ENCODE measurements at places on chromosomes 2 and 18.
A peak's percentile ranks its signal among the peaks of the same experiment; 100 is the strongest.

DNA sequence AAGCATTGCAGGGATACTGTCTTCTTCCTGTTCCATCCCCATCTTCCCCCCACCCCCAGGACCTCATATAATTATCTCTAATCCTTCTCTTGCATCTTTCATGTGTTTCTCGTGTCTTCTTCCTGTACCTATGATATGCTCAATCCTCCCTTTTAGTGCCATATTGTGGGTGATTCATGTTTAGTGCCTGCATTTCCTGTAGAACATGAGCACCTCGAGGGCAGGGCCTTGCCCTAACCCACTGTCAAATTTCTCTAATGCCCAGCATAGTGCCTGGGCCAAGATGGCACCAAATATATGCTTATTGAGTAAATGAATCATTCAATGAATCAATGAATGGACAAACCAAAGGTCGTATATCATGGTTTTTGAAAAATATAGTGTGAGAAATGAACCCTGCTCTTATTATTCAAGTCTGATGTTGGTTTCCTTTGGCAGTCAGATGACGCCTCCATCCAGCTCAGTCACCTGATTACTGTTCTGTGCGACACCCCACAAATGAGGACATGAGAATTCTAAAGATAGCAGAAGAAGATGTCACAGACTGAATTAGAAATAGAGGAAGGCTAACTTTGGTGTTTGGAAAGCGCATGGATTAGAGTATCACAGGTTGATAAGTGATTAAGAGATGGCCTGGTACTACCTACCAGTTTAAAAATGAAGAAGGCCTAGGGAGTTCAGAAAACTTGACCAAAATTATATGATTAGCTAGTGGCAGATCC lies 278.4 kb downstream of the PRKCE start:
- DNase-seq: no peak

GRCh38 chr2:241561832-241562231 lies 3.3 kb downstream of the BOK start:
- DNase-seq: no peak

DNA sequence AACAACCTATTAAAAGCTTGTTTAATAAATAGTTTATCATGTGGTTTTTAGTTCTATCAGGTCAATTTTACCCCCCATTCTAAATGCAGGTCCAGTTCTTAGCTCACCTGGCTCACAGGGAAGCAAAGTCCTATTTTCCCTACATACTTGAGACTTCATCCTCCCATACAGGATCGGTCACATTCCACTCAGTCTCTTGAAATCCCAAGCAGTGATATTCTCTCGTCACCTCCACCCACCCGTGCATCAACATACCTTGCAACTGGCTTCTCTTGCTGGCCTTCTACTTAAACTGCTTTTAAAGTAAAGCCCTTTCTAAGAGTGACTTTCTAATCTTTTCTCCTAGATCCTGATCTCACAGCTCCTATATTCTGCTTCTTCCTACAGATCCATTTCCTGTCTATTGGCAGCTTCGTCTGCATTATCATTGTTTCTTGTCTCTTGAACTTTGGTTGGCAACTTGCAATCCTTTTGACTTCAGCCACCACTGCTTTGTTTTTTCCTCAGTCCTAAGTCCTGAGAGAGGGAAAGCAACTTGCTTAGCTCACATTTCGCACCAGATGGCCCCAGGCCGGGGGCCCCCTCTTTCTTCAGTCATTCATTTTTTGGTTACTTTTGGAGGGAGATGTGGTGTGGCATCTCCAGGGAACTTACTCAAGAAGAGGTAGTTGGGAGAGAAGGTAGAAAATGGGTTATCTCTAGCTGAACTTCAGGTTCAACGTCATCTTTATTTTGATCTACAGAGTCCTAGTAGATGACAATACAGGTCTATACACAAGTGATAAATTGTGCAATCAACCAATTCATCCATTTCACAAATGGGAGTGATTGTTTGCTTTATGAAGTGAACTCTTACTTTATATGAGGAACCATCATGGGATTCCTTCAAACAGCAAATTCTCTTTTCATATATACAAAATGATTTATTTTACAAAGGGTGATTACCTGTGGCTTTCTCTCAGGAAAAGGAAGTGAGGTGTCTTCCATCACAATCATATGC lies 23.9 kb upstream of the NCOA1 start:
- no peak for DNase-seq

DNA sequence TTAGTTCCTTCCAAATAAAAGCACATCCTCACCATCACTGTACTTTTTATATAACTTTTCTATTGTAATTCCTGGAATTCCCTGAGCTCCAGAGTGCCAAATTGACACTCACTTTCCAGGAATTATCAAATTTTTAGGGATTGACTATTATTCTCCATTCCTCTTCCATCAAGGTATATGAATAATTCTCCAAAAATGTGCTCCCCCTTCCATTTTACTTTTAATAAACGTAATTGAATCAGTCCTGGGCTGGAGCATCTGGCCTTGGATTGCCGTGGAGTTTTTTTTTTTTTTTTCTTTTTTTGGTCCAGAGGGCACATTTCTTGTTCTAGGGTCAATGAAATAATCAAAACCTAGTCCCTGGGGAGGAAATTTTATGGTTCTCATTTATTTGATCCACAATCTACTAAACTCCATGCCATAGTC lies 304.3 kb downstream of the CDCA7 start:
- no peak for DNase-seq

- no peak for DNase-seq
These were observed 309.7 kb downstream of the GALR1 start for GRCh38 chr18:77559274-77559910.

GRCh38 chr2:229669841-229670240 lies 44.5 kb downstream of the DNER start:
- no peak for DNase-seq

DNA sequence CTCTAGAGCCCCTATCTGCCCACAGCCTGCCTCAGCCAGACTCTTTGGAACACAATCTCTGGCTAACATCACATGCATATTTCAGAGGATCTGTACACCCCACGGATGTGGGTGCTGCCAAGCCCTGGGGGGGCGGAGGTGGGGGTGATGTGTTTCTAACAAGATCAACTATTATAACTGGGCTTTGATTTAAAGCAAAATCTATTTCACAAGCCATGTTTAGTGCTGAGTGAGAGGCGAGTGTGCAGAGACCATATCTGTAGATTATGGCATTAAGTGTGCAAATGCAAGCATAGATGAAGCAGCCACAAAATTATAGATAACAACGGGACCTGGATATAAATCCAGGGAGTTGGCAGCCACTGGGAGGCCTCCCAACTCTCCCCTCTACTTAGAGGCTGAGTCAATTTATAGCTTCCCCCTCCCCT lies 135.8 kb upstream of the SMAD2 start:
- DNase-seq: no peak

GRCh38 chr2:3778851-3779495 lies 75.6 kb downstream of the DCDC2C start:
- DNase-seq: no peak

GRCh38 chr2:181752301-181752700 lies 72.0 kb upstream of the NEUROD1 start:
- DNase-seq: no peak

DNA sequence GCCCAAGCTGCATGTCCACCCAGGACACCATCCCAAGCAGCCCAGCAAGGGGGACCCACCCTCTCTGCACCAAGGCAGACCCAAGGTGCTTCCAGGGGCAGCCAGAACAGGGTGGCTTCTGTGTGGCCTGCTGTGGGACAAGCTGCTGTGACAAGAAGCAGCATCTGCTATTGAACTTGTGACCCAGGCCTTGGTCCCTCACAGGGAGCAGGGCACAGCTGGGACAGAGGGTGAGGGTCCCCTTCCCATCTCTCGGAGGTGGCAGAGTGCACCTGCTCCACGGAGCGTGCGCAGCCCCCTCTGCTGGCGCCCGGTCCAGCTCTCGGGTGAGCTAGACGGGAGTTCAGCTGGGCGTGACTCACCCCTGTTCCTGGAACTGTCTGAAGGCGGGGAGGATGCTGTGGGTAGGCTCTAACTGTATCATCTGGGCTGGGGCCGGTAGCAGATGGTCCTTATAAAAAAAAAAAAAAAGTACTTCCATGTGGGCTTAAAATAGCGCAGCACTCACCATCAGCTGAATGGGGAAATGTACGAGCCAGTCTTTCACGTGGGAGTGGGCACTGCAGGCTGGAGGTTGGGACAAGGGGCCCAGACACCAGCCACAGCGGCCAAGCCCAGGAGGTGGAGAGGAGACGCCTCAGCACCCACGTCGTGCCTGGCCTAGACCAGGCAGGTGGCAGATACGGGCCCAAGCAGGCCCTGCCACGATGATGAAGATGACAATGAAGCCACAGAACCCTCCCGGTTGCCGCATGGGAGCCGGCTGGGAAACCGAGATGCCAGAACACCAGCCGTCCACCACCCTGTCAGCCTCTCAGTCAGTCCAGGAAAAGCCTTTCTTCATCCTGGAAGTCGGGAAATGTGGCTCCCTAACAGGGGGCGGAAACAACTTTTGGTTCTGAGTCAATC lies 136.8 kb upstream of the ID2 start:
- peak; percentile 63 for DNase-seq

GRCh38 chr18:7373441-7373840 lies 142.6 kb downstream of the LRRC30 start:
- DNase-seq: no peak

DNA sequence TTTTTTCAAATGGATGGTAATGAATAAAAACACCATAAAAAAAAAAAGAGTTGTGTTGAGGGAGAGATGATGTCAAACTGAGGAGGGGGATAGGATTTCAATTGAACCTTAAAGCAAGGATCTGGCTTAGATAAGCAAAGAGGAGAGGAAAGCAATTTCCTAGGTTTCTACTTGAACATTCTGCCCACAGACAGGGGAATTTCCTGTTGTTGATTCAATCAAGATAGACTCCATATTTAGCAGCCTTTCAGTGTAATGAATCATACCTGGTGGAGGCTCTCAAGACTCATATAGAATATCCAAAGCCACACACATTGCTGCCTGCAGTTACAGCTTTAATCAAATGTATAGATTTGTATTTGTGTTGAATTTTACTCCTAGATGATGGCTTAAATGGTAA lies 294.4 kb upstream of the PIK3C3 start:
- no peak for DNase-seq

DNA sequence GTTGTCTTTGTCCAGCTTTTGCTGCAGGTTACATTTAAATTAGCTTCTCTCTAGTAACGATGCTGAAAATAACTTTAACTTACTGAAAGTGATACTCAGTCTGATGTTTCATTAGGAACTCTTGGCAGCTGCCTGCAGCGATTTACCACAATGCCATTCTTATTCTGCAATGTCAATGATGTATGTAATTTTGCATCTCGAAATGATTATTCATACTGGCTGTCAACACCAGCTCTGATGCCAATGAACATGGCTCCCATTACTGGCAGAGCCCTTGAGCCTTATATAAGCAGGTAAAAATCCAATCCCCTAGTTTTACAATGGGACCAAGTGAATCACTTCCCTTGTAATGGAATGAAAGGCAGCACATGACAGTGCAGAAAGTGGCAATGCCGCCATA lies 16.3 kb upstream of the MFF start:
- DNase-seq: no peak

DNA sequence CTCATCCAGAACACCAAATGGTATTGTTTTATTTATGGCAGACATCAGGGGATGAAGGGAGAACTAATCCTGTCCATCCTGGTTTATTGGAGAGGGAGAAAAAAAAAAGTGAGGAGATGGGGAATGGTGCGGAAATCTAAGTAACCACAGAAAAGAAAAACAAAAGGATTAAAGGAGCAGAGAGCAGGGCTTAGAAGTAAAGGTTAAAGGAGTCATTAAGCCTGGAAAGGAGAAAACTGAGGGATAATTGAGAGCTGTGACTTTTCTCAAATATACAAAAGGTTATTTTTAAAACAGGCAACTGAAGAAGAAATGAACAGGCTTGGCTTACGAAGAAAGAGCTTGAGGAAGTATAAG lies 127.2 kb upstream of the PPP1CB start:
- DNase-seq: no peak

- DNase-seq: no peak
These were observed 97.1 kb upstream of the LTBP1 start for GRCh38 chr2:32849456-32850194.

- DNase-seq: no peak
These were observed 23.9 kb downstream of the PRKCE start for GRCh38 chr2:45675263-45675812.

DNA sequence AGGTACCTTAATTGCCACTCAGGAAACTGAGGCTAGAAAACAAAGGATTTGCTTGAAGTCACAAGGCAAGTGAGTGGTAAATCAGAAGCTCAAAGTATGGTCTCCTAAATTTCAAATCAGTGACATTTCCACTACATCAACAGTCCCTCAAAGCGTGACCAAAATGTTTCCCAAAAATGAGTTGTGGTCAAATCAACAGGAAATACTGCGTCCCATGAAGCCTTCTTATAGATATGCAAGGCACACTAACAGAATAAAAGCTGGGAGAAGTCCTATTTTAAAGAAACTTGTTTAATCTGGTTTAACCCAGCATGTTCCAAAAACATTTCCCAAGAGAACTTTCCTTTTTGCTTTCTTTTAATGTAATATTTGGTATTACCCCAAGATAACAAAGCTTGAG lies 249.4 kb downstream of the EXOC6B start:
- no peak for DNase-seq

DNA sequence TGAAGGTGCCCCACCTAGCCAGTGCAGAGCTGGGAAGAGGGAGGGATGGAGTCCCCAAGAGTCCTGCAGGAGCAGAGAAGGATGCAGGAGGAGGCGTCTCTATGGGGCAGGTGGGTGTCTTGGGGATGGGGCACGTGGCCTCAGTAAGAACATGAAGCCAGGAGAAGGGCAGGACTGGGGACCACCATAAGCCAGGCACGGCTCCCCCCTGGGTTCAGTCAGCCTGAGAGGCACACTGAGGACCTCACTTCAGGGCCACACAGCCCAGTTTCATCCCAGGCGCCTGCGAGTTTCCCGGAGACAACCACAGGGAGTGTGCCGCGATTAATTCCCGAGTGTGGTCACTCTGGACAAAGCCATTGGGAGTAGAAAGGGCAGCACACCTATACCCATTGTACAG lies 120.3 kb downstream of the GYPC start:
- DNase-seq: no peak

DNA sequence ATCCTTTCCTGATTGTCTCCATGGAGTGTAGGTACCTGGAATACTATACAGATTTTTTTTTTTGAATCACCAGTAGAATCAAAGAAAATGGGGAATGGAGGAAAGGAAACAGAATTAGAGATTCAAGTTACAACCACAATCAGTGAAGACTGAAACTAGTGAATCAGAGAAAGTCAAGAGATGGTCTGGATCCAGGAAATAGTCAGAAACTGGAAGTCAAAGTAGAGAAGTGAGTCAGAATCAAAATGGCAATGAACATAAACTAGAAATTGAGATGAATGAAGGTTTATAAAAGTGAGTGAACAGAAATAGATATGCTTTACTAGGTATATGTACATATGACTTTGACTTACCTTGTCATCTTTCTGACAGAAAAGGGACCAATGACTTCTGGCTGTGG lies 579.0 kb downstream of the PLCL1 start:
- no peak for DNase-seq

DNA sequence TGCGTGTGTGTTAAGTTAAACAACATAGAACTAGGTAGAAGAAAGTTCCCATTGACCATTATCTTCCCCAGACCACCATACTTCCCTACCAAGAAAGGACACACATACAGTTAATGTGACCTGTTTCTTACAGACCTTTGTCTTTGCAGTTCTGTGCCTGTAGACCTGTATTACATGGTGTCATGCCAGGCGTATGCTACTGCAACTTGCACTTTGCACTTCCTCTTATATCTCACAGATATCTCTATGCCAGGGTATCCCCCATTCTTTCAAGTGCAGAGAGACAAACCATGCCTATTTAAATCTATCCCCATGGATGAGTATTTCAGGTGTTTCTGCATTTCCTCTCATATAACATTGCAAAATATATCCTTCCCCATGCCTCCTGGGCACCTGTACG lies 136.8 kb upstream of the PKDCC start:
- no peak for DNase-seq

GRCh38 chr2:133900909-133901308 lies 332.6 kb upstream of the NCKAP5 start:
- DNase-seq: no peak

All from stimulated activated CD4-positive, alpha-beta T cell treated with anti-CD3 and anti-CD28 coated beads, Interleukin-1b, Interleukin-23, amount 100 ng/mL, for 1 hour (primary cell).